Fibroblast of skin of right biceps (primary cell): ENCODE measurements at places on chromosomes 5 and 9.

- peak; percentile 67 for DNase-seq
Observed at GRCh38 chr9:129781981-129782380, 21.0 kb upstream of the TOR1B start.

GRCh38 chr9:29730163-29730562 lies 2156.9 kb upstream of the C9orf72 start:
- no peak for DNase-seq

DNA sequence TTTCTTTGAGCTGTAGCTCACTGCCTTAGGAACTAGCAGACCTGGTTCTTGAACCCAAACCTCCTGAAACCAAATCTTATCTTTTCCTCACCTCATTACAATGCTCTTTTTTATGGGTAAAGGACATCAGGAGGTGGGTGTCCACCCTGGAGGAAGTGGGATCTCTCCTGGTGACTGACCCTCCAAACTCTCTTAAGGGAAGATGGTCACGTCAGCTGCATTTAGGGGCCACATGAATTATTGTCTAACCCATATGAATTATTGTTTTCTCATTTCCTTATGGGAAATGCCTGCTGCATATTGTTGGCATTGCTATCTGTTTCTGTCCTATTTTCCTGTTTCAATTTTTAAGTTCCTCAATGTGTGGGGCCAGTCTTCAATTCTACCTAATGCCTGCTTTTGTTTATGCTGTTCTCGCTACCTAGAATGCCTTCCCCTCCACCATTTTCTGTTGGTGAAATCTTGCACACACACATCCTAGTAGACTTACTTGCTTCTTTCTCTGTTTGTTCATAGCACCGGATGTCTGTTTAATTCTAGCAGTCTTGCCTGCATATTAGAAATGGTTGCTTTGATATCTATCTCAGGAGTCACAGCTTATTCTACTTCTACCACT lies 22.0 kb upstream of the SPINK1 start:
- DNase-seq: no peak

GRCh38 chr9:26142201-26142600 lies 464.0 kb upstream of the TUSC1 start:
- DNase-seq: no peak

- no peak for DNase-seq
Observed at GRCh38 chr5:83277953-83278352, 193.6 kb upstream of the VCAN start.

GRCh38 chr5:38556088-38556598 lies 303 bp downstream of the LIFR start:
- DNase-seq: no peak

GRCh38 chr5:109601736-109602135 lies 88.0 kb upstream of the MAN2A1 start:
- no peak for DNase-seq

- DNase-seq: no peak
Observed at GRCh38 chr5:174725261-174725990, 1.0 kb downstream of the MSX2 start.

- DNase-seq: no peak
Observed at GRCh38 chr5:10339058-10339811, 14.3 kb upstream of the MARCHF6 start.

DNA sequence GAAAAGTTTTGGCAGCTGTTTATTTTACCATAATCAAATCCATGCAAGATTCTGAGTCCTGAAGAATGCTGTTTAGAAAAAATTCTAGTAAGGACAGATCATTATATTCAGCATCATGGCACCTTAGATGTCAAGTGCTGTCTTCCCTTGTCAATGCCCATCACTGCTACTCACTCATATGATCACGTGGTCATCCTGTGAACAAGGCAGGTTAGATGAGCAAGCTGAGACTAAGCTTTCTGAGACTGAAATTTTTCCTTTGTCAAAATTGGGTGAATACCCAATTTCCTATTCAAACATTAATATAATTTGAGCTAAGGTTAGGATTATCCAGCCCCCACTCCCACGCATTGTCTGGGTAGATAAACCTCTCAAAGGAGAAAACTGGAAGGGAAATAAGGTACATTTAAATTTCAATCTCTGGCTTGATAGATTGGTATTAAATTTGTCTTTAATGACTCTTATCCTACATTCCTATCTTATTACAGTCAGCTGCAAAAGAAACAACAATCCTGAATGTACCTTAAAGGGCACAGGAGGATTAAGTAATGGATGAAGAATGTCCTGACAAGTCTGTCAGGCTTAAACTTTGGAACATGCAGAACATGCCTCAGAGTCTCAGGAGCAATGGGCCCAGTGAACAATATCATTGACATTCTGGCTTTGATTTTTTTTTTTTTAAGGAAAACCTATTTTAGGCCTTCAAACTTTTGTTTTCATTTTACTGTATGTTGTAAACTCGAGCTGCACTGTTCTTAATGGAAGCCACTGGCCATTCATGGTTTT lies 148.7 kb upstream of the RANBP3L start:
- DNase-seq: peak; percentile 52

DNA sequence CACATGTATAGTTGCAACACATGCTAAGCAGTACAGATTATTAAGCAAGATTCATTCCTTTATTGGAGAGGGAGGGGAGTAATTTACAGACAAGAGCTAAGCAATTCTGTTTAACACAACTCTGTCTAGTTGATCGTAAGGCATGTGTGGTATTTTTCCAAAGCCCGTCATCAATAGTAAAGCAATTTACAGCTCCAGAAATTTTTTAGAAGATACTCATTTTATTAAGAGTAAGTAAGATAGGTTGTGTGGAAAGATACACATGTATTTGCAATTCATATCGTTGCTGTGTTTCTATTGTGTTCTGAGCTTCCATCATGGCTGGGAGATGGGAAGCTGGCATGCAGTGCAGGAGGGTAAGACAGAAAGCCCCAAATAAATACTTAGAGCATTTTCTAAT lies 289.2 kb upstream of the TMEM161B start:
- DNase-seq: no peak

- DNase-seq: peak; percentile 76
Observed at GRCh38 chr9:95127249-95128176, 190.0 kb downstream of the FANCC start.

DNA sequence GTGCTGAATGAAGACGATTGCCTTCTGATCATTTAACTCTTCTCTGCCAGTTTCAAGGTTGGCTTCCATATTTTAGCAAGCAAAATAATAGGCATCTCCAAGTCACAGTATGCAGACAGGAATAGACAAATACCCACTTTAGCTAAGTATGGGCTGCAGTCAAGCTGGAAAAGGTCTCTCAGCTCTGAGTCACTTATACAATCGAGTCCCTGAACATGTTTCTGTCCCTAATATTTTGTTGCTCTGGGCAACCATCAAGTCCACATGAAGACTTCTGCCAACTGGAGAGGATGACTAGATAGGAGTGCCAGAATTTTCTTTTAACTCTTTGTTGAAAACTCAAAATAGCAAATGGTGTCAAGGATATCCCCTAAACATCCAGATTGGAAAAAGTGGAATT lies 575.3 kb downstream of the RAB3C start:
- peak; percentile 46 for DNase-seq

DNA sequence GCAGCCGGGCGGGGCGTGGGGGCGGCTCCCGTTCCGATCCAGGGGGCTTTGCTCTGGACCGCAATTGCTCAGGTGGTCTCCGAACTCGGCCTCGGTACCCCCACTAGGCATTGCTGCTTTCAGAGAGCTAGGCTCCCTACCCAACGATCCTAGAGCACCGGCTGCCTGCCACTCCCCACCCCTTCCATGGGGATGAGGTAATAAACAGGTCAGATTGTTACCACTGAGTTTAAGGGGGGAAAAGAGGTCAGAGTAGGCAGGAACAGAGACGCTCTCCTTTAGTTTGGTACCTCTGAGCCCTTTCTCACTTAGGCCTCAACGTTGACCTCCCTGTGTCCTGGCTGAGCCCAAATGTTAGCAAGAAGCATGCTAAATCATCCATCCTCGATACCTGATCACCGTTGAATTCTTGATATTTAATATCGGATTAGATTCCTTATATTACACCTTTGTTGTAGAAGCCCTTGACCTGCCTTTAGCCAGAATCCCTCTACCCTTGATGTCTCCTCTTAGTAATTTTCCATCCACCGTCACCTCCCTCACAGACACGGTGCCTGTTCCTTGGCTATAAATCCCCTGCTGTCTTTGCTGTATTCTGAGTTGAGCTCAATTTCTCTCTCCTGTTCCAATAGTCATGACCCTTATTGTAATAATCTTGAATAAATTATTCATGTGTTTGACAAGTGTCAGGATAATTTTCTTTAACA lies 588 bp upstream of the PLPP1 start:
- no peak for DNase-seq

GRCh38 chr9:124932333-124932732 lies 8.6 kb downstream of the GOLGA1 start:
- no peak for DNase-seq

- DNase-seq: peak; percentile 14
Observed at GRCh38 chr9:135476561-135477355, 2.8 kb upstream of the PPP1R26 start.

GRCh38 chr5:179768326-179769085 lies 25.3 kb upstream of the LTC4S start:
- no peak for DNase-seq

DNA sequence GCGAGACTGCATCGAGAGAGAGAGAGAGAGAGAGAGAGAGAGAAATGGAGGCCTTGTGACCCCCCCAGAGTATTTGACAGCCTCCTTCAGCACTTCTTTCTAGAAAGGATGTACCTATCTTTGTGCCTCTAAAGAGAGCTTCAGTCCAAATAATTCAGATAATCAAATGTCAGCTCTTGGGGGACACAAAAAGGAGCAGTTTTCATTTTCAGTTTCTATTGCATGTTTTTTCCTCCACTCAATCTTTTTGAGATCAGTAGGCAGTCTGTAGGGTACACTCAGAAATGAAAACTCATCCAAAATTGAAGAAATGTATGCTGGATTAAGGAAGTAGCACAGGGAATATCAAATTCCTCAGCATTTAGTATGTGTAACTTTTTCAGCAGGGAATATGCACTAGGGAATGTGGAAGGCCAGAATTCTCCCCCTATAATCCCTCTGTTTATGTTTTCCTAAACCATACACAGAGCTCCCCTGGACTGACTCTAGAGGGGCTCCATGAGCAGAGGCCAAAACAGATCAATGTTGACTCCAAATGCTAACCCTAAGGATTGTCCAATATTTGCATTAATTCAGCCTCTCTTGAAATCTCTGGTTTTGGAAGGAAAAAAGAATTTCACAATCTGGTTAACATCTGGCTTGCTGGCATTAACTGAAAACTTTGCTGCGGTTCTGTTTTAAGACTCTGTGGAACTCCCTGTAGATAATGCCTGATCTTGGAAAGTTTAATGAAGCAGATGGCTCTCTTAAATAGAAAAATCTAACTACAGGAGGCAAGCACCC lies 250.1 kb downstream of the CEMIP2 start:
- DNase-seq: peak; percentile 2

- DNase-seq: peak; percentile 85
Observed at GRCh38 chr5:179763215-179763945, 30.4 kb upstream of the LTC4S start.

GRCh38 chr5:16934123-16934522 lies 2.0 kb downstream of the MYO10 start:
- DNase-seq: peak; percentile 78

DNA sequence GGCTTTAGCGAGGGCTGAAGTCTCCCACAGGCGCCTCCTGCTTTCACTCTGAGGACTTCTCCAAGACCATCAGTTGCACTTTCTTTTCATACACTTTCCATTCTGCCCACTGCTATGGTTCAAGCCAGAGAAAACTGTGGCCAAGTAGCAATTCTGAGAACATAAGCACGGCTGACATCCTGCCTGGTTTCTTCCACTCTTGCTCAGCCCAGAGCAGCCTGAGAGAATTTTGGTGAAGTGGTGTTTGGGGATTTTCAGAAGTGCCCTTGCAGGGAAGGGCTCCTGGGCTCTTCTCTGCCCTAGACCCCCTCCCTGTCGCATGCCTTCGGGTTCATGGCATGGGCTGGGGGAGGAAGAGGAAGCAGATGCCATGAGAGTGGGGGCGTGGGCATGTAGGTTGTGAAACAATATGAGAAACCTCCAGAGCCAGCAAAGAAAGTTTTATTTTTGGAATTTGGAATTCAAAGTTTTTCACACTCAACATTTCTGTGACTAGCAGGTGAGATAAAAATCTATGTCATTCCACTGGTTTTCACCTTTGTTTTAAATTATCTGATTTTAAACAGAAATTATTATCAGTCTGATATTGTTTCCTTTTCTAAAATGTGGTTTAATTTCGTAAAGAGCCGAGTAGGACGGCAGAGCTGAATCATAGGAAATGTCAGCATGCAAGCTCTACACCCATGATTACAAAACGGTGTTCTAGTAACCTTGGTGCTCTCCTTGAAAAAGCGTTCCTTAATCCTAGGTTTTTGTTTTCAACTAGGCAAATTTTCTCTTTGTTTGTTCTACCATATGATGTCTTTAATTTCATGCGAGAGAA lies 27.8 kb upstream of the TNFSF8 start:
- no peak for DNase-seq

GRCh38 chr5:5078009-5078897 lies 61.9 kb upstream of the ADAMTS16 start:
- DNase-seq: no peak

GRCh38 chr5:151686674-151687407 lies at the start of gene SPARC:
Gene SPARC, minus strand, starts transcription at chr5:151686915. Its CDS starts 10,727 bp downstream, at chr5:151676188.
- DNase-seq: peak; percentile 97
